Nephron progenitor cell (in vitro differentiated cells): ENCODE measurements at places on chromosomes 16 and 17.

GRCh38 chr16:50553731-50554360 is 5.7 kb downstream of the NKD1 start:
- peaks cover 73% of the 10 kb centered on the region for H3K36me3 ChIP-seq
- no peak overlapping the region for H3K27ac ChIP-seq
- no peak for DNase-seq
- peaks cover 4% of the 10 kb centered on the region for H3K27me3 ChIP-seq
- H3K4me1 ChIP-seq = peaks cover 82% of the 10 kb centered on the region

GRCh38 chr17:60149691-60150582 is at the start of gene CA4:
TSS of gene CA4 (plus strand) at chr17:60149973. CDS start at chr17:60150035, 62 bp downstream.
- peaks cover 98% of the 10 kb centered on the region for H3K27me3 ChIP-seq
- H3K4me1 ChIP-seq = peaks cover 38% of the 10 kb centered on the region
- DNase-seq = peak; percentile 62
- H3K4me3 ChIP-seq = peak within 1 kb of the TSS; percentile 68
- H3K27ac ChIP-seq = no peak within 1 kb of the TSS

- H3K27me3 ChIP-seq = peaks cover 24% of the 10 kb centered on the region
- H3K4me1 ChIP-seq = peaks cover 7% of the 10 kb centered on the region
Observed at GRCh38 chr16:29745853-29746345, at the start of gene C16orf54. TSS of gene C16orf54 (minus strand) at chr16:29745990. CDS start at chr16:29744951, 1,039 bp downstream.

GRCh38 chr17:8836821-8837562 is 30.5 kb downstream of the PIK3R6 start:
- H3K4me3 ChIP-seq = peak overlapping the region; percentile 61
- peaks cover 27% of the 10 kb centered on the region for H3K27me3 ChIP-seq
- H3K4me1 ChIP-seq = peaks cover 20% of the 10 kb centered on the region
- H3K36me3 ChIP-seq = no peaks in the 10 kb centered on the region
- peak overlapping the region; percentile 84 for H3K27ac ChIP-seq
- DNase-seq = no peak

DNA sequence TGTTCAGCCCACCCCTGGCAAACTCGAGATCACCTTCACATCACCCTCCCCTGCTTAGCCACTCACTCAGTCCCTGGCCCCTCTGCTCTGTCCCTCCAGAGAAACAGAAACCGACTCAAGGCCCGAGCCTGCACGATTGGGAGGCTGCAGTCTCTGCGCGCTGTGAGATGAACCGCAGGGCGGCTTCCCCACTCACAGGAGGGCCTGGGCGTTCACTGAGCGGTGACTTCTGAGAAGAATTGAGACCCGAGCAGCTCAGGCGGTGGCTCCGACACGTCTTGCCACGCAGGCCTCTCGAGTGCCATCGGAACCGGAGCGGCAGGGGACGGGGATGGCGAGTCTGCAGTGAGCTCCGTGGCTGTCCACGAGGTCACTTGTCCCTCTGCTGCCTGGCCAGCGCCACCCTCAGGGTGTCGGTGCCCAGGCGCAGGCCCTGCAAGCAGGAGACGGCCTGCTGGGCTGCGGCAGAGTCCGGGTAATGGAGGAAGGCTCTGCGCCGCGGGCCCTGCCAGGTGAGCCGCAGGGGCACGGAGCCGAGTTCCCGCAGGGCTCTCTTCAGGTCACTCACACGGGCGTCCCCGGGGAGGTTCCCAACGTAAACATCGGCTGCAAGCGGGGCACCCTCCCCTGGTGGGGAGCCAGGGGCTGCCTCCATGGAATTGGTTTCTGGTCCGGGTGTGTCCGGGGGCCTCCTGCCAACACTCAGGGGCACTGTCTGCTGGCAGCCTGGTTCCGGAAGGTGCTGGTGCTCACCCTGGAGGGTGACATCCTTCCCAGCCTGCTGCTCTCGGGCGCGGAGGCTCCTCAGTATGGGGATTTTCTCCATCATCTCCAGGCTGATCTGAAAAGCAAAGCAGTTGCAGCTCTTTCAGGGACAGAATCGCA is 21.6 kb downstream of the FOXF1 start:
- no peak overlapping the region for H3K4me3 ChIP-seq
- no peak for DNase-seq
- no peak overlapping the region for H3K27ac ChIP-seq
- peaks cover 25% of the 10 kb centered on the region for H3K4me1 ChIP-seq
- peaks cover 32% of the 10 kb centered on the region for H3K27me3 ChIP-seq

DNA sequence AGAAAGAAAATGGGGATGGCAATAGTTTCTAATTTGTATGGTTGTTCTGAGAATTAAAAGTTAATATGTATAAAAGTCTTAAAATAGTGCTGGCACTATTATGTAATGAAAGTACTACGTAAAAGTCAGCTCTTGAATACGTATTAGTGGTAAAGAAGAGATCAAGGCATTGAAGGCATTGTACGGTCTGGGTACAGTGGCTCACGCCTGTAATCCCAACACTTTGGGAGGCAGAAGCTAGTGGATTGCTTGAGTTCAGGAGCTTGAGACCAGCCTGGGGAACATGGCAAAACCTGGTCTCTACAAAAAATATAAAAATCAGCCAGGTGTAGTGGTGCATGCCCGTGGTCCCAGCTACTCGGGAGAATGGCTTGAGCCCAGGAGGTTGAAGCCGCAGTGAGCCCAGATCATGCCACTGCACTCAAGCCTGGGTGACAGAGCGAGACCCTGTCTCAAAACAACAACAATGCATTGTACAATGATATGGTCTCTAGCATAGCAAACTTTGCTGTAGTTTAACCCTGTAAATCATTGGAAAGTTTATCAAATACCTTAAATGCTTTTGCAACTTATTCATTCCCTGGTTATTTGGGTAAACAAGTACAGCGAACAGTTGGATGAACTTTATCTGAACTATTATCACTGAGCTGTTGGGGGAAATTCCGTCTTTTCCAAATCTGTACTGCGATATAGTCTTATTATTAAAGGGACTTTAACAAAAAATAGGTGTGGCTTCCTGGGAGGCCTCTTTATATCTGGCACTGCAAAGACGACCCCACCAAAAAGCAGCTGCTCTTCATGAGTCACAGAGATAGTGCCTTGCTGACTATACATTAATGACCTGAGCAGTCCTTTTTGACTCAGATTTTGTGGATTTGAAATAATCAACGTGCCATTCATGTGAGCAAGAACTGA is 73.6 kb downstream of the GPRC5B start:
- no peak overlapping the region for H3K27ac ChIP-seq
- H3K36me3 ChIP-seq = peaks cover 30% of the 10 kb centered on the region
- H3K4me1 ChIP-seq = no peaks in the 10 kb centered on the region
- H3K4me3 ChIP-seq = no peak overlapping the region
- no peak for DNase-seq

GRCh38 chr16:57137566-57138273 is 45.3 kb downstream of the CPNE2 start:
- H3K36me3 ChIP-seq = no peaks in the 10 kb centered on the region
- peak overlapping the region; percentile 13 for H3K27ac ChIP-seq
- peaks cover 3% of the 10 kb centered on the region for H3K27me3 ChIP-seq
- H3K4me1 ChIP-seq = peaks cover 38% of the 10 kb centered on the region

DNA sequence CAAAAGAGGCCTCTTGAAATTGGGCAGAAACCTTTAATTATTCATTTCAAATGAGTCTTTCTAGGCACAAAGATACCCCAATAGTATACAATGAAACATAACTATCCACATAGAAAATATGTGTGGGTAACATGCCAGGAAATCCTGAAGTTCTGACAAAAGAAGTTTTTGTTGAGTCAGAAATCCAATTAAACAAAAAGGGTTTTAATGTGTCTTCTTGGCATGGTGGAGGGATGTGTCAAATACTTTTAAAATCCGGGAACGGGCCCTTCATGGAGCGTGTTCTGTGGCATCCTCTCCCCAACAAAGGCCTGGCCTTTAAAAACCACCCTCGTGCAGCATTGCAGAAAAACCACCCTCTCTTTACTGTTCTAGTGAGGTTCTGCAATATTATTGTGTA is 14.2 kb downstream of the CDRT4 start:
- H3K36me3 ChIP-seq = peaks cover 38% of the 10 kb centered on the region
- H3K27me3 ChIP-seq = no peaks in the 10 kb centered on the region
- H3K4me1 ChIP-seq = peaks cover 14% of the 10 kb centered on the region
- H3K27ac ChIP-seq = no peak overlapping the region
- no peak for DNase-seq

GRCh38 chr17:56982312-56982711 is 4.4 kb downstream of the SCPEP1 start:
- H3K27me3 ChIP-seq = peaks cover 4% of the 10 kb centered on the region
- no peak for DNase-seq
- H3K27ac ChIP-seq = no peak overlapping the region
- H3K4me3 ChIP-seq = no peak overlapping the region

DNA sequence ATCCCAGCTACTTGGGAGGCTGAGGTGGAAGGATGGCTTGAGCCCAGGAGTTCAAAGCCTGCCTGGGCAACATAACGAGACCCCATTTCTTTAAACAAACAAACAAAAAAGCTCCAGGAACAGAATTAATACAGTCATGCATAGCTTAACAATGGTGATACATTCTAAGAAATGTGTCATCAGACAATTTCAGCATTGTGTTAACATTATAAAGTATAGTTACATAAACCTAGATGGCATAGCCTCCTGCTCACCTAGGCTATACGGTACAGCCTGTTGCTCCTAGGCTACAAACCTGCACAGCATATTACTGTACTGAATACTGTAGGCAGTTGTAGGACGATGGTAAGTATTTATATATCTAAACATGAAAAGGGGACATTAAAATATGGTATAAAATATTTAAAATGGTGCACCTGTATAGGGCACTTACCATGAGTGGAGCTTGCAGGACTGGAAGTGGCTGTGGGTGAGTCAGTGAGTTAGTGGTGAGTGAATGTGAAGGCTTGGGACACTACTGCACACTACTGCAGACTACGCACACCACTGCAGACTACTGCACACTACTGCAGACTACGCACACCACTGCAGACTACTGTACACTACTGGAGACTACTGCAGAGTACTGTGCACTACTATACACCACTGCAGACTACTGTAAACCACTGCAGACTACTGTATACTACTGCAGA is 74.6 kb downstream of the TMC6 start:
- H3K27ac ChIP-seq = no peak overlapping the region
- H3K27me3 ChIP-seq = no peaks in the 10 kb centered on the region
- H3K4me1 ChIP-seq = peaks cover 14% of the 10 kb centered on the region
- peaks cover 54% of the 10 kb centered on the region for H3K36me3 ChIP-seq

- H3K27me3 ChIP-seq = peaks cover 14% of the 10 kb centered on the region
- peaks cover 4% of the 10 kb centered on the region for H3K36me3 ChIP-seq
- no peak for DNase-seq
- peak overlapping the region; percentile 24 for H3K27ac ChIP-seq
- peaks cover 58% of the 10 kb centered on the region for H3K4me1 ChIP-seq
- H3K4me3 ChIP-seq = peak overlapping the region; percentile 5
Observed at GRCh38 chr17:9259419-9259818, 238.1 kb downstream of the NTN1 start.

- H3K4me1 ChIP-seq = peaks cover 28% of the 10 kb centered on the region
- H3K4me3 ChIP-seq = no peak overlapping the region
- H3K27me3 ChIP-seq = peaks cover 5% of the 10 kb centered on the region
- no peak overlapping the region for H3K27ac ChIP-seq
Observed at GRCh38 chr16:79713609-79714309, 113.2 kb upstream of the MAF start.

DNA sequence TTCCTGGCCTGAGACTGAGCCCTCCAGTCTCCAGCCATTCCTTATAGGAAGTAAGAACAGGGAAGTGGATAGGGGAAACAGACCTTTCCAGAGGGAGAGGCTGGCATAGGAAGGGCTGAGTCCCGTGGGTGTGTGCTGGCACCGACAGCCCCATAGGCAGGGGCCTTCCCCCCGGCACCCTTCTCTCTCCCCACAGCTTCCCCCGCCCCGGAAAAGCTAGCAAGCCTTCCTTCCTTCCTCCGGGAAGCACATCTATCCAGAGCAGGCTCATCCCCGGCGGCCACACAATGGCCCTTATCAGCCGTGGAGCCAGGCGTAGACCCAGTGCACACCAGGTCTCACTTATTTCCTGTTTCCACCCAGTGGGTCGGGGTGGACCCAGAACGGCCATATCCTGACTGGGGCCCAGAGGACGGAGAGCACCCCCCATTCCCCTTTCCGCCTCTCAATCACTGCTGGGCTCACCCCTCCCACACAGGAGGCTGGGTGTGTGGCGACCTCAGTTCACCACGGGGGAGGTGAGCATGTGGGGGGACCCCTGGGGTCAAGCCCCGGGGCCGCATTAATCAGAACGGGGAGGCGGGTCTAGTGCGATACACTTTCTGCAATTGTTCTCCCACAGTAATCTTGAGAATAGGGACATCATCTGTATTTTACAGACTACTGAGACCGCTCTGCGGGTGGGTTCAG is 950 bp upstream of the MYO1C start:
- H3K36me3 ChIP-seq = no peaks in the 10 kb centered on the region
- peaks cover 27% of the 10 kb centered on the region for H3K27me3 ChIP-seq
- DNase-seq = no peak
- H3K27ac ChIP-seq = no peak overlapping the region
- peaks cover 55% of the 10 kb centered on the region for H3K4me1 ChIP-seq

- peak overlapping the region; percentile 83 for H3K27ac ChIP-seq
- peaks cover under 1% of the 10 kb centered on the region for H3K27me3 ChIP-seq
- peaks cover 27% of the 10 kb centered on the region for H3K36me3 ChIP-seq
- DNase-seq = no peak
- H3K4me3 ChIP-seq = no peak overlapping the region
Observed at GRCh38 chr17:17763734-17764133, 73.1 kb downstream of the SREBF1 start.

GRCh38 chr17:182050-182751 is 751 bp upstream of the DOC2B start:
- peaks cover 53% of the 10 kb centered on the region for H3K27me3 ChIP-seq
- no peak for DNase-seq
- no peak overlapping the region for H3K27ac ChIP-seq
- H3K4me3 ChIP-seq = peak overlapping the region; percentile 80
- H3K36me3 ChIP-seq = no peaks in the 10 kb centered on the region
- peaks cover 41% of the 10 kb centered on the region for H3K4me1 ChIP-seq

- H3K4me3 ChIP-seq = no peak overlapping the region
- no peak overlapping the region for H3K27ac ChIP-seq
- H3K4me1 ChIP-seq = peaks cover 5% of the 10 kb centered on the region
- DNase-seq = no peak
- peaks cover 22% of the 10 kb centered on the region for H3K27me3 ChIP-seq
Observed at GRCh38 chr16:30499284-30499683, 26.7 kb downstream of the ITGAL start.

DNA sequence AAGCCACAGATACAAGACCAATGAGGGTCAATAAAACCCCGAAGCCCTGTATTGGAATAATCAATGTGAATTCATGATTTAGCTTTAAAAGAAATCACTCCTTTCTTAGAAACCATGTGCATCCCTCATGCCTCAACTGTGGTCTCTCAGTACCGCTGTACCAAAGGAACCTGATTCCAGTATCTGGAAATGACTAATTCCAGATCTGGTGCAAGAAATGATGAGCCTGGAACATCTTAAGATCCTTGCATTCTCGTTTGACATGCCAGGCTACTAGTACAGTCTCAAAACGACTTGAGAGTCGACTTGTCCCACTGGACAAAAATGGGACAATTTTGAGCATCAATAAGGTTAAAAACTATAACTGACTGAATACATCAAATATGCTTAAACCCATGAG is 21.2 kb downstream of the USP31 start:
- H3K36me3 ChIP-seq = no peaks in the 10 kb centered on the region
- H3K4me3 ChIP-seq = no peak overlapping the region
- peaks cover 4% of the 10 kb centered on the region for H3K27me3 ChIP-seq
- DNase-seq = no peak
- H3K27ac ChIP-seq = no peak overlapping the region
